AG04450 (cell line): ENCODE measurements at places on chromosomes 16 and 17.

GRCh38 chr17:82810644-82811430 is 29.0 kb downstream of the ZNF750 start:
- DNase-seq: no peak

GRCh38 chr16:87192452-87193073 is 124.6 kb downstream of the C16orf95 start:
- DNase-seq: no peak

DNA sequence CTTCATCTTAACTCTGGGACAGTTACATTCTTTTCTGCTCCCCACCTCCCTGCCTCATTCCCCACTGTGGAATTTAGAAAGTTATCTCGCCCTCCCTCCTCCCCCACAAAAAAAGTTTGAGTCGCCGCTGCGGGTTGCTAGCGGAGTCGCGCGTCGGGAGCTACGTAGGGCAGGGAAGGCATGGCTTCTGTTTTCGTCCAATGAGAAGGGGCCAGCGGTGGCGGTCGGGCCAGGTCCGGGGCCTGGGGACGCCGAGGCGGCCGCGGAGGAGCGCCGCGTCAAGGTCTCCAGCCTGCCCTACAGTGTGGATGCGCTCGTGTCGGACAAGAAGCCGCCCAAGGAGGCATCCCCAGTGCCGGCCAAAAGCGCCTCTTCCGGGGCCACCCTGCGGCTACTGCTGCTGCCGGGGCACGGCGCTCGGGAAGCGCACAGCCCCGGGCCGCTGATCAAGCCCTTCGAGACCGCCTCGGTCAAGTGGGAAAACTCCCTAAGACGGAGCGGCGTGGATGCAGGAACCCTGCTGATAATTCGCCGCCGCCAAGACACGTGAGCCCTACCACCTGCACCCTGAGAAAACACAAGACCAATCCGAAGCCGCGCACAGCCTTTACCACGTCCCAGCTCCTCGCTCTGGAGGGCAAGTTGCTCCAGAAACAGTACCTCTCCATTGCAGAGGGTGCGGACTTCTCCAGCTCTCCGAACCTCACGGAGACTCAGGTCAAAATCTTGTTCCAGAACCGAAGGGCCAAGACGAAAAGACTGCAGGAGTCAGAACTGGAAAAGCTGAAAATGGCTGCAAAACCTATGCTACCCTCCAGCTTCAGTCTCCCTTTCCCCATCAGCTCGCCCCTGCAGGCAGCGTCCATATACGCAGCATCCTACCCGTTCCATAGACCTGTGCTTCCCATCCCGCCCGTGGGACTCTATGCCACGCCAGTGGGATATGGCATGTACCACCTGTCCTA is 8.9 kb downstream of the OR4D1 start:
- no peak for DNase-seq

- DNase-seq: no peak
These were observed 42.1 kb downstream of the SYNRG start for GRCh38 chr17:37567137-37567536.

DNA sequence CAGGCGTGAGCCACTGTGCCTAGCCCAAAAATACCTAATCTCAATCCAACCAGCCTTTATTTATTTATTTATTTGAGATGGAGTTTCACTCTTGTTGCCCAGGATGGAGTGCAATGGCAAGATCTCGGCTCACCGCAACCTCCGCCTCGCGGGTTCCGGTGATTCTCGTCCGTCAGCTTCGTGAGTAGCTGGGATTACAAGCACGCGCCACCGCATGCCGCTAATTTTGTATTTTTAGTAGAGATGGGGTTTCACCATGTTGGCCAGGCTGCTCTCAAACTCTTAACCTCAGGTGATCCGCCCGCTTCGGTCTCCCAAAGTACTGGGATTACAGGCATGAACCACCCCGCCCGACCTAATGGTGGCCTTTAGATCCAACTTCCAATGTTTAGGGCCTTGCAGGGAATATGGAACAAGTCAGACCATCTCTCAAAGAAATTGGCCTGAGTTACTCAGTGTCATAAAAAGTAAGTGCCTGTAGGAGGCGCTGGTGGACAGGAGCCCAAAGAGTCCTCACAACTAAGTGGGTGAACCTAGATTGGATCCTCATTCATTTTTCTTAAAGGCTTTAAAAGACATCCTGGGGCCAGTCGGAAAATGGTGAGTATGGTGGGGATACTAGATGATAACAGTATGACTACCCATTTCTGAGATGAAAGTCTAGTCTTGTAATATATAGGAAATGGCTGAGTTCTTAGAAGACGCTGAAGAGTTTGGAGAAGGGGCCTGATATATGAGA is 4.6 kb downstream of the ZSCAN10 start:
- no peak for DNase-seq

DNA sequence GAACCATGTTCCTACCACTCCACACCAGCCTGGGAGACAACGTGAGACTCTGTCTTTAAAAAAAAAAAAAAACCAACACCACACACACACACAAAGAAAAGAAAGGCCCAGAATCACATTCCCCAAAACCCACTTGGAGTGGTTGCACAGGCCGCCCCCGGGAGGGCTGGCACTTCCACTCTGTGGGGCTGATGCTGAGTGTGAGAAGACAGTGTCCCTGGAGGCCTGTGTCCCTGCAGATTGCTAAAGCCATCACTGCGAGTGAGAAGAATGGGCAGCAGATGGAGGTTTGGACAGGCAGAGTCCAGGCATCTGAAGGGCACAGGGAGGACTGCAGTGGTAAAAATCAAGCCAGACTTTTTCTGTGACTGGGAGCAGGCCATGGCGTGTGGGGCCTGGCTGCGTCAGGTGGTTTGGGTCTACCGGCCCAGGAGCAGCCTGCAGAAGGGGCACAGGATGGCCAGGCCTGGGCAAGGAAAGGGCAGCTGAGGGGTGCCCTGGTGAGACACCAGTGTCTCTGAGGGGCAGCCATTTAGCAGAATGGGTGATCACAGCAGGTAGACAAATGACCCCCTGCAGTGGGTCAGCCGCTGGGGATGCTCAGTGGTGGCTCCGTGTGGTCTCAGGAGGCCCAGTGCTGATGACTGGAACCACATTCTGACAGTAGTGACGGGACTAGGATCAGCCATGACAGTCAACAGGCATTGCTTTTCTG is 13.1 kb downstream of the CTRB2 start:
- DNase-seq: no peak

DNA sequence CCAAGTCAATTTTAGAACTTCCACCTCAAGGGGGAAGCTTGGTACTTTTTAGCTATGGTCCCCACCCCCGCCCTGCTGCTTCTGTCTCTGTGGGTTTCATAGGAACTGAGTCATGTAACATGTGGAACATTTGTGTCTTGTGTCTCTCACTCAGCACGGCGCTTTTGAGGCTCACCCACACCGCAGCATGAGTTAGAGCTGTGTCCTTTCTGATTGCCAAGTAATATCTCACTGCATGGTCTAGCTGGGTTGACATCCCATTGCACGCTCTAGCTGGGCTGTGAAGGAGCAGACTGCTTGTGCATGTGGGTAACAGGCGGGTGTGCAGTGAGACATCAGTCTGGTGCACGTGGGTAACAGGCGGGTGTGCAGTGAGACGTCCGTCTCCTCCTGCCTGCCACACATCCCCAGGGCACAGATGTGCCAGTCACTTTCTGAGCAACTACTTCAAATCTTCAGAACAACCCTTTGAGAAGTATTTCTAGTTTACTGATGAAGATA is 26.4 kb upstream of the SLC7A5 start:
- DNase-seq: no peak

- peak; percentile 93 for DNase-seq
These were observed at the start of gene TBX2 for GRCh38 chr17:61399131-61400065. Gene TBX2 (plus strand): TSS chr17:61399843. CDS start chr17:61400177, 334 bp downstream.
